ENCODE measurements at places on chromosomes 12 and 14. TPM values are rescaled to one million over a fixed set of nuclear protein-coding genes. Genes with fewer than 3 reads are reported as not detected.

CALCOCO1 gene
- 259 TPM for total RNA-seq

HAL gene
- total RNA-seq = 1.4 TPM

ART4 gene
- 5.6 TPM for total RNA-seq

PLXNC1 gene
- total RNA-seq = 26.8 TPM

TPH2 gene
- total RNA-seq = not detected

KRT3 gene
- total RNA-seq = not detected

RILPL2 gene
- 12.6 TPM for total RNA-seq

DNA sequence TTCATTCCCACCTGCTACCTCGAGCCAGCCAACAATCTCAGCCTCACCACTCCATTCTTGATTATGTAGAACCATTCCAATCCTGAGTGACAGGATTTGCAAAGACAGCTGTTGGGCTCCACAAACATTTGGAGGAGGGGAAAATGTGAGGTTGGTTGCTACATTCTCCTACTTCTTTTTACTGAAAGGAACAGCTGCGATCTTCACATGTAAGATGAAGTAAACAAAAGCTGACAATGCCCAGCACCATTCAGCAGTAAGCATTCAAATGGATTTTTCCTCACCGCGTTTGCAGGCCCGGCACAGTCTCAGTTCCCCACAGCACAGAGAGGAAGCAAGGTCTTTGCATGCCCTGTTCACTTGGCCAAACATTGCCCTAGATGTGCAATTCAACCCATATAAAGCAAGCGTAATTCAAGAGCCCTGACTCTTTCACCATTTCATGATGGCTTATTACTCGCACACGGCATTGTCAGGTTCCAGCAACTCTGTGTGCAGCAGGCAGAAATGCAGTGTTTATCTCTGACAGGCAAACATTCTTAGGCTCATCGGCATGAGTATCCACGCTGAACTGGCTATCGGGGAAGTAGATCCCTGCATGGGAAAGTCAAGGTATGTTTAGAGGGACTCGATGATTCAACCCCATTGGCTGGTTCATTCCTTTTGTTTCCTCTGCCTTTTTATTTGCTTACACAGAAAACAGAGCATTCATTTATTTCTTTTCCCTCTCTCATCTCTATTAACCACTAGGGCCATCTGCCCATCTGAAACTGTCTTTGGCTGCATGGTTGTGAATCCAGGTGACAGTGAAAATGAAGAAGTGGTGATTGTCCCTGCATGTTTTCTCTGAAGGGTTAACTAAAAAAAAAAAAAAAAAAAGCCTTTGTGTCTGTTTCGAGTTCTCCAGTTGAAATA is 236.1 kb upstream of the PLEKHG7 start:
- H3K4me3 ChIP-seq = no peak overlapping the region
- no peaks in the 10 kb centered on the region for H3K4me1 ChIP-seq
- peak; percentile 57 for DNase-seq
- no peaks in the 10 kb centered on the region for H3K36me3 ChIP-seq

- H3K36me3 ChIP-seq = no peaks in the 10 kb centered on the region
- no peak for DNase-seq
- peaks cover 1% of the 10 kb centered on the region for H3K27me3 ChIP-seq
- H3K4me1 ChIP-seq = no peaks in the 10 kb centered on the region
- H3K27ac ChIP-seq = no peak overlapping the region
- no peak overlapping the region for H3K4me3 ChIP-seq
Observed at GRCh38 chr12:115873451-115874082, 403.9 kb downstream of the MED13L start.

GRCh38 chr12:129298921-129299320 is 445.6 kb downstream of the GLT1D1 start:
- no peak overlapping the region for H3K4me3 ChIP-seq
- no peak for DNase-seq
- H3K36me3 ChIP-seq = no peaks in the 10 kb centered on the region
- no peak overlapping the region for H3K27ac ChIP-seq

- H3K36me3 ChIP-seq = peaks cover 3% of the 10 kb centered on the region
- H3K27me3 ChIP-seq = no peaks in the 10 kb centered on the region
- H3K4me1 ChIP-seq = no peaks in the 10 kb centered on the region
Observed at GRCh38 chr12:31967539-31967938, 8.3 kb downstream of the RESF1 start.

DNA sequence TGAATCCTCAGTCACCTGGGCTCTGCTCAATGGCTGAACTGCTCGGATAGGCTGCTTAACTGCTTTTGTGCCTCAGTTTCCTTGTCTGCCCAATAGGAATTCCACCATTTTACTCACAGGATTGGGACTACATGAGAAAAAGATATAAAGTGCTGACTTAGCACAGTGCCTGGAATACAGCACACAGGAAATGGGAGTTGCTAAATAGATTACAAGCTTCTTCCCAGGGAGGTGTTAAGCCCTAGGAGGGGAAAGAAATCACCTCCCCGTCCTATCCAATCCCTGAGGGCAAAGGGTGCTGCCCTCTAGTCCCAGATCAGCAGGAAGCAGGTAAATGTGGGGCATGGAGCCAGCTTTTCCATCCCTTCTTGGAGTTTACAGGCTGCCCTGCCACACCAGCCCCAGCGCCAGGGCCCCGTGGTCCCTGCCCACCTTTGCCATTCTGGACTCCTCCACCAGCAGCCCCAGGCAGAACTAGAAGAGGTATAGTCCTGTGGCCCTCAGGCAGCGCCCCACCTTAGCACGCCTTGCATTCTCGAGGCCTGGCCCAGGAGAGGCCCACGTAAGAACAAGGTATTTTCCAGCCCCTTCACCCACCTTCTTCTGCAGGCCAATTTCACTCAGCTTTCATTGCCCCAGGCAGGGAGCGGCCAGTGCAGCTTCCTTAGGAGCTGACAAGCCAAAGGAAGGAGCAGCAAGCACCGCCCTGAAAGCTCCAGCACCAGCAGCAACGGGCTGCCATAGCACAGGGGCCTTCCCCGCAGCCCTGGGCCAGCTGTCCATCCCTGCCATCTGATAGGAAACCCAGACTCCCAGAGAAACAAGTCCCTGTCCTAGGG is 28.8 kb upstream of the RPLP0 start:
- no peaks in the 10 kb centered on the region for H3K27me3 ChIP-seq
- H3K36me3 ChIP-seq = no peaks in the 10 kb centered on the region
- H3K4me3 ChIP-seq = no peak overlapping the region
- no peaks in the 10 kb centered on the region for H3K4me1 ChIP-seq
- H3K27ac ChIP-seq = peak overlapping the region; percentile 90
- DNase-seq = no peak

DNA sequence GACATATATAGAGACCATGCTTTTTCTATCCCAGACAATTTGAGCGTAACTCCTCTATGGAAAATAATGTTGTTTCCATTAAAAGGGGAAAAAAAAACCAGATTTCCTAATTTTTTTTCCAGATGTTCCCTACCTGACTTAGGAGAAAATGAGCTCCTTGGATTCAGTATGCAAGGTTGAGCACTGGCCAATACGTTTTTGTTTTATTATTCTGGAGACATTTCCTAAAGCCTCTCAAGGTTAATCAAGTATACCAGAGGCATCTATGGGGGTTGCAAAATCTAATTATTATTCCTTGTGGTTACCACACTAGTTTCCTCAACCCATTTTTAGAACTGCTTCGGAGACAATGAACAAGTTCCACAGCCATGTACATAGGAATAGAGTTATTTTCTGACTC is 291.3 kb downstream of the SLC16A7 start:
- H3K36me3 ChIP-seq = no peaks in the 10 kb centered on the region
- H3K4me3 ChIP-seq = no peak overlapping the region
- DNase-seq = no peak
- H3K4me1 ChIP-seq = no peaks in the 10 kb centered on the region
- H3K27me3 ChIP-seq = no peaks in the 10 kb centered on the region

DNA sequence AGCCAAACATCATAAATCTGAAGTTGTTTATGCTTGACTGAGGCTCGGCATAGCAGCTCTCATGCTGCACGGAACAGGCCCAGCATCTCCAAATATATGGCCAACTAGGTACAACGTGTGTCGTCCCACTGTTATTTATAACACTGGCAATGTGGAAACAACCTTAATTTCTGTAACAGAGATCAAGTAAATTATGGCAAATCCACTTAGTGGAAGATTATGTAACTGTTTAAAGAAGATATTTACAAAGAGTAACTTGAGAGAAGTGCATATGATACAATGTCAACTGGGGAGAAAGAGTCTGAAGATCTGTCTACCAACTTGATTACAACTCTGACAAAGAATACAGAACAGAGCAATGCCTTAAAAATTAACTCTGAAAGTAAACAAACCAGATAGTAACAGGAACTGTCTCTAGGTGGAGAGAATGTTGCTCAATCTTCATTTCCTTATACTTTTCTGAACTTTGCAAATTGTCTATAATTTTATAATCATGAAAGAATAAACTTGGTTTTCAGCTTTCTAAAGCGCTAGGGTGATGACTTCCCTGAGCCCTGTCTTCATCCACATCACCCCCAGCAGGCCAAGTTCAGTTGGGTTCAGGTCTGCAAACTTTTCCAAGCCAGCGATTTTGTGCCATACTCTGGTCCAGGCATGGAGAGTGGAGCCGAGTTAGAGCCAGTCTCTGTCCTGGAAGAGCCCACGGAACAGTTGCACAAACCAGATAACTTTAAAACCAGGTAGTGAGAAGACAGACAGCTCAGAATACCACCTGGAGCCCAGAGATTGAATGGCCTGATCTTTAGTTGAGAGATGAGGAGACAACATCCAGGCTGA is 44.3 kb upstream of the BDKRB2 start:
- no peaks in the 10 kb centered on the region for H3K27me3 ChIP-seq
- DNase-seq = no peak
- no peak overlapping the region for H3K4me3 ChIP-seq
- H3K4me1 ChIP-seq = no peaks in the 10 kb centered on the region
- no peak overlapping the region for H3K27ac ChIP-seq
- no peaks in the 10 kb centered on the region for H3K36me3 ChIP-seq

DNA sequence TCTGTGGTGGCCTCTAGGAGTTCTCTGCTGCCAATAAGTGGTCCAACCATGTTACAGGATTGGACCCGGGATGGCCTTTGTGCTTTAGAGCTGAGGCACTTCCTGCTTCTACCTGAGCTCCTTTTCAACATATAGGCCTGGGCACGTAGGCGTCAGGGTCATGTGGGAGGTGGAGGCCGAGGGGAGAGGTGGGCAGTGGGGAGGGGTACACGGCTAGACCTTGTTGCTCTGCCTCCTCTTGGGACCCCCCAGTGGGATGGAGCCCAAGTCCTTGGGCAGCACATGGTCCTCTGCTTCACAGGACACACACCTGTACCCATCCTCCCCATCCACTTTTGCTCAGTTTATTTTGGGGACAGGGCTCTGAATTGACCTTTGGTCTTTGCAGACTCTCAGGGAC is 7.4 kb downstream of the RBP5 start:
- no peaks in the 10 kb centered on the region for H3K27me3 ChIP-seq
- H3K36me3 ChIP-seq = no peaks in the 10 kb centered on the region
- DNase-seq = no peak
- no peak overlapping the region for H3K4me3 ChIP-seq

GRCh38 chr12:118617611-118618450 is 241.5 kb downstream of the SUDS3 start:
- H3K4me1 ChIP-seq = no peaks in the 10 kb centered on the region
- H3K36me3 ChIP-seq = no peaks in the 10 kb centered on the region
- no peak for DNase-seq
- H3K27me3 ChIP-seq = no peaks in the 10 kb centered on the region
- no peak overlapping the region for H3K4me3 ChIP-seq

- no peak overlapping the region for H3K27ac ChIP-seq
- no peak overlapping the region for H3K4me3 ChIP-seq
Observed at GRCh38 chr12:93783832-93784231, 106.7 kb downstream of the CRADD start.

- H3K4me3 ChIP-seq = no peak overlapping the region
- no peaks in the 10 kb centered on the region for H3K36me3 ChIP-seq
- no peak for DNase-seq
- H3K4me1 ChIP-seq = no peaks in the 10 kb centered on the region
- H3K27me3 ChIP-seq = no peaks in the 10 kb centered on the region
Observed at GRCh38 chr12:101671833-101672232, 25.6 kb upstream of the CHPT1 start.

- H3K27ac ChIP-seq = no peak overlapping the region
- no peaks in the 10 kb centered on the region for H3K36me3 ChIP-seq
- no peaks in the 10 kb centered on the region for H3K4me1 ChIP-seq
- no peak overlapping the region for H3K4me3 ChIP-seq
- DNase-seq = no peak
Observed at GRCh38 chr12:122935318-122935717, 30.9 kb downstream of the ABCB9 start.

DNA sequence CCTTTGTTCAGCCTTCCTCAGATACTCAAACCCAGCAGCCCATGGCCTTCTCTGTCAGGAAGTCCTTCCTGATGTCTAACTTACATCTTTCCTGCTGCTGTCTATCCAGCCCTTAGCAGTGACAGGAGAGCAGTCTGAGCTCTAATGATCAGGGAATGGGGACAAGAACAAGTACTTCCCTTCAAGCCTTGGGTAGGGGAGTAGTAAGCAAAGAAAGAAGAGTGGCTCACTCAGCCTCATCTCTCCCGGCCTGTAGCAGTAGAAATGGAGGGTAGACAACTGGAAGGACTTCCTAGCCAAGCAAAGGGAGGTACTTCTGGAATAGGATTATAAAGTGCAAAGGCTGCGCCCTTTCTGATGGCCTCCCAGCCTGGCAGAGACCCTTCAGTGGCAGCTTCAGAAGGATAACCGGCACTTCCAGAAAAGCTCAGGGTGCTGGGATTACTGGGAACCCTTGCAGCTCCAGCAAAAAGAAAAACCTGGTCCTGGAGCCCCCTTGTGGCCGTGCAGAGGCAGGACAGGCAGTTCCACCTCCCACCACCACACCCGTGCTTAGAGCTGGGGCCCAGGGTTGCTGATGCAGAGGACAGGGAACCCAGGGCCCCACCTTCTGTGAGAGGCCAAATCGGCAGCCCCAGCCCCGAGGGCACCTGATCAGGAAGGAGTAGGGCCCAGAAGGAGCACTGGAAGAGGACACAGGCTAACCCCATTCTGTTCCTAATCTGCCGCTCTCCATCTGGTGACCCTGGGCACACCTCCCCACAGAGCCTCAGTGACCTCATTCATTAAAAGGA is 12.4 kb upstream of the SMUG1 start:
- H3K27me3 ChIP-seq = no peaks in the 10 kb centered on the region
- H3K36me3 ChIP-seq = no peaks in the 10 kb centered on the region
- no peak overlapping the region for H3K27ac ChIP-seq
- no peak overlapping the region for H3K4me3 ChIP-seq
- no peaks in the 10 kb centered on the region for H3K4me1 ChIP-seq

DNA sequence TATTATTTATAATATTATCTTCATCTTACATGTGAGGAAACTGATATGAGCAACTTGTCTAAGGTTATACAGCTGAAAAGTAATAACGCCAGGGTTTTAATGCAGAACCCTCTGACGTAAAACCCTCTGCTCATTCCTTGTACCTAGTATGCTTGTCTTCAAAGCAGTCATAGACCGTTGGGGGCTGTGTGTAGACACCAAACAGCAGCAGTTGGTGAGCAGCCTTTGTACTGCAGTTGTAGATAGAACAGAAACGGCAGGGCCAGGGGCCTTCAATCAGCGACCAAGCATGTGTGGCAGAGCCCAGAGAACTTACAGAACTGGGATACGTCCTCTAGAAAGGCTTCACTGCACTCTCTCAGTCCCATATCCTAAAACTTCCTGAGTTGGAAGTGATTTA is 28.1 kb downstream of the EVL start:
- H3K36me3 ChIP-seq = no peaks in the 10 kb centered on the region
- H3K27me3 ChIP-seq = no peaks in the 10 kb centered on the region
- no peaks in the 10 kb centered on the region for H3K4me1 ChIP-seq
- no peak overlapping the region for H3K27ac ChIP-seq
- no peak for DNase-seq

GRCh38 chr14:71267691-71268090 is 360.4 kb downstream of the PCNX1 start:
- no peak overlapping the region for H3K4me3 ChIP-seq
- no peaks in the 10 kb centered on the region for H3K36me3 ChIP-seq
- no peak overlapping the region for H3K27ac ChIP-seq
- no peak for DNase-seq
- H3K27me3 ChIP-seq = no peaks in the 10 kb centered on the region
- H3K4me1 ChIP-seq = no peaks in the 10 kb centered on the region

Measured in aorta (tissue), 5 donors.